Hematopoietic multipotent progenitor cell (in vitro differentiated cells): ENCODE measurements at places on chromosomes 7 and 10. TPM values are rescaled to one million over a fixed set of nuclear protein-coding genes. Genes with fewer than 3 reads are reported as not detected.
A peak's percentile ranks its signal among the peaks of the same experiment; 100 is the strongest.

DNA sequence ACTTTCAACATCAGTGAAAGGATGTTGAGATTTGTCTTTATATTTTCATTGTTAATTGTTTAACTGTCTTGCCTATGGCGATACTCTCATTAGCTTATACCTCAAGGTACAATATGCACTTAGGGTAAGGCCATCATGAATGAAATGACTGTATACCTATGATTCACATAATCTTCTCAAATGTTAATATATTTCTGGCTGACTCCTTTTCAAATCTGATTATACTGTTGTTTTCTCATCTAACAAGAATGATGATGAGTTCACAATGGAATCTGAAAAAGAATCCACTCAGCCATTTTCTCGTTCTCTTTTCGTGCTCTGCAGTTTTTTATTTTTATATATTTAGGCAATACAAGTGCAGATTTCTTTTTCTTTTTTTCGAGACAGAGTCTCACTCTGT, 159.1 kb downstream of the ARHGAP12 start:
- DNase-seq: no peak

DNA sequence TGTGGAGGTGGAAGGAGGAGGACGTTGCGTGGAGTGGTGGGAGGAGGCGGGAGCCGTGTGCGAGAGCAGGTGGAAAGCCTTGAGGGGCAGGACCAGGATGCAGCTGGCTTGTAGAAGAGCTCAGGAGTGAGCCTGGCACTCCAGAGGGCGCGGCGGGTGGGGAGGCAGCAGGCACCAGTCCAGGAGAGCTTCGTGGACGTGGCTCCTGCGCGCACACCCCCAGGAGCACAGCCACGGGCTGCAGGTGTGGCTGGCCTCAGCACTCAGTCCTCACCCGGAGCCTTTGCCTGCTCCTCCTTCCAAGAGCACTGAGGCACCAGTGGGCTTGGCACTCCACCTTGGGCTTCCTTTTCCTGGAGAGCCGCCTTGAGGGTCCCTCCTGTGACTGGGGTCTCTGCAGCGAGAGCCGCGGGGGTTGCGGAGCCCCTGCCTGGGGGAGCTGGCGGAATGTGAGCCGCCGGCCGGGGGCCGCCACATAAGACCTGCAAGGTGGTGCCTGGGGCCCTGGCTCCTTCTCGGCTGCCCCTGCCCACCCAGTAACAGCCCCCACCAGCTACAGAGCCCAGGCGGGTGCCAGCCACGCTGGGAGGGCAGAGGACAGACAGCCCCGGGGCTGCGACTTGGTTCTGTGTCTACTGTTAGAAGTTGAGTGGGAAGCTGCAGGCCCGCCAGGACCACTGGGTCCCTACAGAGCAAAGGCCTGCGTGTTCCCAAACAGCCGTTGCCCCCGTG, 11.1 kb downstream of the MAFK start:
- no peak for DNase-seq

- no peak for DNase-seq
Observed at GRCh38 chr10:1230138-1230537, 174.0 kb downstream of the WDR37 start.

- no peak for DNase-seq
Observed at GRCh38 chr10:132982301-132982989, 40.1 kb upstream of the CFAP46 start.

DNA sequence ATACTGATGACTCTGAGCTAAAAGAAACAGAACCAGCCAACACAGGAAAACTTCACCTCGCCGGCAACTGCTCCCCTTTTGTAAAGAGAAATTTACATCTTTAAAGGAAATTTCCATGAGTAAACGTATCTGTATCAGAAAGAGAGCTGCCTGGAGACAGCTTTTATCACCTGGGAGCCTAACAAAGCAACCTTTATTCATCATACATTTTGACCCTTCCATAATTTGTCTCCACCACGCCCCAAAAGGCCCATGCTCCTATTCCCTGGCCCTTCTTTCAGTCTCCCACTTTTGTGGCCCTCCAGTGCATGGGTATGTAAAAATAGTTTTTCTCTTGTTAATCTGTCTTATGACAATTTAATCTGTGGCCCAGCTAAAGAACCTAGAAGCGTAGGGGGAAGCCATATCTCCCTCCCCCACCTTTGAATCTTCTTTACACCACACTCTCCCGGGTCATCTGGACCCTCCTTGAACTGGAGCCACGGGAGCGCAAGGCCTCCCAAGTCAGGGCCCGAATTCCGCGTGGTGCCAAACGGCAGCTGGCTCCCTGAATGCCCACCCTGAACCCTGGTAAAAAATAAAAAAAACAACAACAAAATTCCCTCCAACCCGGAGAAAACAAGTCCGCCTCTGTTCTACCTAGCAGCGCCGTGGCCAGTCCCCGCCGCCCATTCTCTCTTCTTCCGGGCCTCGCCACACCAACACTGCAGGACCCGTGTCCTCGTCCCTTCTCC, 15.4 kb upstream of the FKBP9 start:
- DNase-seq: no peak

DNA sequence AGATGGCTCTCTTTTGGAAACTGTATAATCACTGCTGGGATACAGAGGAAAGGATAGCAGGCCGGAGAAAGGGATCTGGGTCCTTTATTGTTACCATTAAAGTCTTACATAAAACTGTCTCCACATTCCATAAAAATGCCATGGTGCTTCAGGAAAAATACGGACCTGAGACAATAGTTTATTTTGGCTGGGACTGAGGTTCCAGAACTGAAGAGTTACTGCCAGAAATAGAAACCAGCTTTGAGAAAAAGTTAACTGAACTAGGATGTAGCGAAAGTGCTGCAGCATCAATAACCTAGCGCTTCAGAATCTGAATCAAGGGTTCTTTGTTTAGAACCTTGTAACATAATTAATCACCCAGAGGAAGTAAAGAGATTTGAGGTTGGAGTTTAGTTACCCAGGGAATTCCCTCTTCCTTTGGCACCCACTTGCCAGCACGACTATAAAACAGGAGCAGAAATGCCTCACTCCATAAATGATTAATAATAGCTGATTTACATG, 38.0 kb downstream of the MEOX2 start:
- no peak for DNase-seq

DNA sequence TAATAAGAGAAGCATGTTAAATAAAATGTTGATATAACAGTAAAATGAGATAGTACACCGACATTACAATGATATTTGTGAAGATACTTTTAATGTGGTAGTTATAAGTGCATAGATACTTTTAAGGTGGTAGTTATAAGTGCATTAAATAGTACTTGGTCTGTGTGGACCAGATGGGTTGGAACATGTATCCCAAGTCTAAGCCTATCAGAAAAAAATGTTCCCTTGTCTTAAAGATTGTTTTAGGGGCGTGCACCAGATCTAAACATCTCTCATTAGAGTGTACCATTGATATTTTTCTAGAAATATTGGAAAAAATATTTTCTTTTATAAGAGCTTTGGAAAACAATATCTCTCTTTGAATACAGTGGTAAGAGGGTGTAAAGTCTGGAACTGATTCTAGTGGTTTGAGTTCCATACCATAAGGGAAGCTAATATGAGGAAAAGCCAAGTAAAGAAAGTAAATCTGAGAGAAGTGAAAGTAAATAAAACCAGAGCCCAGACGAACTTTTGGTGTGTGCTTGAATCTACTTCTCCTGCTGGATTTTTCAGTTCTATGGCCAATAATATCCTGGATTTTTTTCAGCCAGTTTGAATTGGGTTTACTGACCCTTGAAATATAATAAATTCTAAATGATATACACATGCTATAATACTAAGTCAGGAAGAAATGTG, 175.3 kb downstream of the MBL2 start:
- no peak for DNase-seq

- DNase-seq: no peak
Observed at GRCh38 chr10:6936931-6937330, 356.9 kb upstream of the PRKCQ start.

GRCh38 chr7:106098889-106099288, 13.2 kb downstream of the SYPL1 start:
- DNase-seq: no peak

DNA sequence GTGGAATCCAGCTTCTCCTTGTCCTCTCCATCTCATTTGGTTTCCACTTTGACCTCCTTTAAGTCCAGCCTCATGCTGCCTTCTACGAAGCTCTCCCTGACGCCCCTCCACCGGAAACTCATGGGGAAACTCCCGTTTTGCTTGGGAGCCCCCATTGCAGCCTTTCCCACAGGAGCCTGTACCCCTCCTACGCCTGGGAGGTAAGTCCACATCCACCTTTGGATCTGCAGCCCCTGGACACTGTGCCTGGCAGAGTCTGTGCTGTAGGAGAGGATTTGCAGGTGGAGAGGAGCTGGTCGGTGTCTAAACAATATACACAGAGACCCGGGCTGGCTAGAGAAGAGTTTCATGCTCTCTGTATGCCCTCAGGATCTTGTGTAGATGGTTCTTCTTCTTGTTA, 296.1 kb downstream of the GLRX3 start:
- DNase-seq: no peak

GRCh38 chr7:139072796-139073195, 36.7 kb downstream of the ZC3HAV1 start:
- DNase-seq: no peak

- peak; percentile 75 for DNase-seq
Observed at GRCh38 chr10:111127081-111127848, 50.4 kb downstream of the ADRA2A start.

DNA sequence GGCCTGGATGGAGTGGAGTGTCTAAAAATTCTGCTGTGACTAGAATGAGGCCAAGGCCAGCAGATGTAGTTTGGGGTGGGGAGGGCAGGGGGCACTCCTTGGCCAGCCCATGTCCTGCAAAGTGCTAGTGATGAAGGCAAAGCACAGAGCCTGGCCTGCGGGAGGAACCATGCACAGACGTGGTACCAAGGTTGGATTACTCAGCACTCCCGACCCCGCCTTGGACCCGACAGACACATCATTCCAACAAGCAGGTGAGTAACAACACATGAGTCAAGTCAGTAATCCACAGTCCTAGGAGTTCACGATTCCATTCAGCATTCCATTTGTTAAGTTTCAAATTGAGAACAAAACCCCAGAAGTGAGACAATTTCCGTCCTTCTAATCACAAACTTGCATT, 317.3 kb downstream of the TCERG1L start:
- DNase-seq: no peak

GRCh38 chr7:27152816-27153442, 546 bp upstream of the HOXA3 start:
- DNase-seq: no peak

DNA sequence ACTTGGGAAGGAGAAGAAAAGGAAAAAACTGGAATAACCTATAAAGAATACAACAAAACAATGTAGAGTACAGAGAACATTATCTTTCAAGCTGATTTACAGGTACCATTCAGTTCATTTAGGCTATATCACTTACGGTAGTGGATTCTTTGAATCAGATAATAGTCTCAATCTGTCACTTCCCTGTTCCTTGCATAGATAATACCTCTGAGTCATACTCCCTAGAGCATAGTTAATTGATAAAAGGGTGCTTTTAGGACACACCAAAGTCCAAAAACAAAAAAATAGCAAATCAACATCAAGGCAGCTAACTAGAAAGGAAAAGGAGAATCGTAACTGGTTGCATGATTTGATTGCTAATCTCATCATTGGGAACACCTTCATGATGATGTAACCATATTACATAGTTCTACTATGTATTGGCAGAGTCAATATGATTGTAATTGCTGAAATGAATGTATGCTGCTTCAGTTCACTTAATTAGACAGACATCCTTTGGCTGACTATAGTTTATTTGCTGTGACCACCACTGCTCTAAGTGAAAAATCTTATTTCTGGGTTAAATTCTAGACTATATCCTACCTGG, 844.4 kb downstream of the GATA3 start:
- no peak for DNase-seq

- DNase-seq: no peak
Observed at GRCh38 chr7:574661-575395, 55.2 kb upstream of the PDGFA start.

GRCh38 chr10:81219758-81220157, 655.2 kb upstream of the NRG3 start:
- no peak for DNase-seq

DNA sequence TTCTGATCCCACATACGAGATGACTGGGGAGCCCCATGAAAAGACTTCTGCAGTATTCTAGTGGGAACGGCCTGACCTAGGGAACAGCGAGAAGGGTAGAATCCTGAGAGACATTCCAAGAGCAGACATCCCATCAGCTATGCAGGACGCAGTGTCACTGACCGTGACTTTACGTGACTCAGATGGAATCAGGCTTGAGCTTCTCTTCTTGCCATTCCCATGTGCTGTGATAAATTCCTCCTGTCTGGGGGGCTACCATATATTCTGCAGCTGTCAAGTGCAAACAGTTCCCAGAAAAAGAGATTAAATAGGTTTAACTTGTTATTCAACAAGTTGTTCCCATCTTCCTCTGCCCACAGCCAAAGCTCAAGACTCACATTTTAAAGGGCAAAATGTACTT, 73.1 kb upstream of the PDE1C start:
- DNase-seq: no peak

DNA sequence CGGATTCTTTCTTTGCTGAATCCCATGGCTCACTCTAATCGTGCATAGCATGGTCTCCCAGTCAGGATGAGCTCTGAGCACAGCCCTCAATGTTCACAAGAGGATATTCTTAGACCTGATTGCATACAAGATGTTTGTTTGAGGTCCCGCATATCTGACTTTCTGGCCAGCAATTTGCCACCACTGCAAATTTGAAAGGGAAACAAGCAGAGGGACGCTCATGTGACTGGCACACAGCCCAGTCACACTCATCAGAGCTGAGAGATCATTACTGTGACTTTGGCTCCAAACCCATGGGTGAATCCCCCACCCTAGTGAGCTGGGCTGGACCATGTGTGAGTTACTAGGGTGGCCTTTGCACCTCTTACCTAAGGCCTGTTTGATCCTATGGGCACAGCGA, 9.9 kb downstream of the TAS2R41 start:
- DNase-seq: peak; percentile 51

DNA sequence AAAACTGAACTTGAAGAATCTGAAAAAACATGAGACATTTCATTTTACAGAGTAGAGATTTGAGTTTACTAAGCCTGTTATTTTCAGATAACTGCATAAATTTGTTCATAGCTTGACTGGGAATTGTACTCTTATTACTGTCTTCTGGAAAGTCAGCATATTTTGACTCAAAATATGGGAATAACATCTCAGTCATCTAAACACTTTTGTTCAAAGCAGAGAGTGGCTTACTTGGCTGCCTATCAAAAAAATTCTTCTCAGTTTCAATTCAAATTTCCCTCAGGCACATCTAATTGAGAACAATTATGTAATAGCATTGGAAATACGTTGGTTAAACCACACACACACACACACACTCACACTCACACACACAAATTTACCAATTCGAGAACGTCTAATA, 384.6 kb downstream of the ARL4A start:
- no peak for DNase-seq

GRCh38 chr7:45585628-45586027, 11.5 kb downstream of the ADCY1 start:
- DNase-seq: no peak

GRCh38 chr7:41205600-41205999, 497.3 kb downstream of the INHBA start:
- DNase-seq: no peak

GRCh38 chr10:137606-138005, 2.4 kb downstream of the ZMYND11 start:
- no peak for DNase-seq

Gene LRIT1
- not detected for total RNA-seq

Gene CRCP
- 30.2 TPM for total RNA-seq

Gene PLEKHS1
- not detected for total RNA-seq

Gene GIMAP5
- 29.1 TPM for total RNA-seq

Gene KIF11
- 1.6 TPM for total RNA-seq

Gene GRM3
- total RNA-seq: not detected

Gene AFAP1L2
- 4.0 TPM for total RNA-seq

Gene ADARB2
- total RNA-seq: 1.1 TPM

Gene MRLN
- not detected for total RNA-seq

Gene TMEM229A
- total RNA-seq: not detected

Gene ZNF736
- 12.1 TPM for total RNA-seq

Gene IFIT1B
- total RNA-seq: under 0.01 TPM

Gene LGI1
- total RNA-seq: not detected
